ENCODE measurements at places on chromosomes 4 and X.

- no peak for DNase-seq
These were observed 46.9 kb downstream of the SEPTIN11 start for GRCh38 chr4:76996445-76996844.

GRCh38 chr4:169582706-169583105 lies 29.7 kb downstream of the NEK1 start:
- DNase-seq = no peak

DNA sequence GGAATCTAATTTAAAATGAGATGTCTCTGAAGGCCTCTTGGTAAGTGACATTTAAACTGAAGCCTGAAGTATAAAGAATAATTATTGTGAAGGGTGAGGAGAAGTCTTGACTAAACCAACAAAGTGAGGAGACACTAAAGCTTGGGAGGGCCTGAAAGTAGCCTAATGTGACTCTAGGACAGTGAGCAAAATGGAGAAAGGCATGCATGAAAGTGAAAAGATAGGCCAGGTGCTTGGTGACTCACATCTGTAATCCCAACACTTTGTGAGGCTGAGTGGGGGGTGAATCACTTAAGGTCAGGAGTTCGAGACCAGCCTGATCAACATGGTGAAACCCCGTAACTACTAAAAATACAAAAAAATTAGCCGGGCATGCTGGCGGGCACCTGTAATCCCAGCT lies 46.9 kb upstream of the SMARCAD1 start:
- DNase-seq = no peak

- DNase-seq = no peak
These were observed 11.7 kb upstream of the MSANTD1 start for GRCh38 chr4:3237266-3237665.

GRCh38 chrX:46341767-46342322 lies 203.4 kb downstream of the ZNF674 start:
- no peak for DNase-seq

- DNase-seq = no peak
These were observed 59.1 kb downstream of the ANXA3 start for GRCh38 chr4:78610546-78611214.

All from SW480 (cell line).